ENCODE measurements at places on chromosomes 2 and 18. TPM values are rescaled to one million over a fixed set of nuclear protein-coding genes. Genes with fewer than 3 reads are reported as not detected.

The SERPINB10 gene
- total RNA-seq: 0.60 TPM

The PCARE gene
- not detected for total RNA-seq

The STPG4 gene
- not detected for total RNA-seq

The C2orf72 gene
- total RNA-seq: 0.48 TPM

The IAH1 gene
- 130 TPM for total RNA-seq

The CERKL gene
- not detected for total RNA-seq

The C2orf69 gene
- 22.6 TPM for total RNA-seq

The CHRNG gene
- total RNA-seq: not detected

DNA sequence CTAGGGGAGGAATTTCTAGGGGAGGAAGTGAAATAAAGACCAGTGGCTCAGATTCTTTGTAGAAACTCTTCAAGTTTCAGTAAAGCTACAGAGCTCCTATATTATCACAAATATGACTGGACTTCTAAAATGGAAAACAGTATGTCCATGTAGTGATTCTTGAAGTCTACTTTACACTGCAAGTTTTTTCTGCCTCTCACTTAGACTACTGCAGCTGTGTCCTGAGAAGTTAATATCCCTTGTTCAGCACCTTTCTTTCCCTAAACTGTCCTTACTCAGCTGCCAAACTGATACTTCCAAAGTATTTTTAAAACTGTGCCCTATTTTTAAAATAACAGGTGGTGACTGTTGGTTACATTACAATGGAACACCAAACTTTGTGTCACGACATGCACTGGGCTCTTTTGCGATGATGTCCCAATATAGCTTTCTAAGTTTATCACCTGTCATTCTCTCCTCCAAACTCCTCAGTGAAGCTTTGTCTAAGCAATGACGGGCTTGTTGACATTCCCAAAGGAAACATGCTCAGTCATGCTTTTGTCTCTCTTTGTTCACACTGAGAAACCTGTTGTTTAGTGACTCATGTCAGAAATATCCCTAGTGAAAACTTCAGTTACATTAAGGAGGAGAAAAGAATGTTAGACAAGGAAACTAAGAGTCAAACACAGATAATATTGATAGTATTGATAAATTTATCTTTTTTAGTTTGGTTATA lies 341.1 kb downstream of the ARL6IP6 start:
- DNase-seq: peak; percentile 10

DNA sequence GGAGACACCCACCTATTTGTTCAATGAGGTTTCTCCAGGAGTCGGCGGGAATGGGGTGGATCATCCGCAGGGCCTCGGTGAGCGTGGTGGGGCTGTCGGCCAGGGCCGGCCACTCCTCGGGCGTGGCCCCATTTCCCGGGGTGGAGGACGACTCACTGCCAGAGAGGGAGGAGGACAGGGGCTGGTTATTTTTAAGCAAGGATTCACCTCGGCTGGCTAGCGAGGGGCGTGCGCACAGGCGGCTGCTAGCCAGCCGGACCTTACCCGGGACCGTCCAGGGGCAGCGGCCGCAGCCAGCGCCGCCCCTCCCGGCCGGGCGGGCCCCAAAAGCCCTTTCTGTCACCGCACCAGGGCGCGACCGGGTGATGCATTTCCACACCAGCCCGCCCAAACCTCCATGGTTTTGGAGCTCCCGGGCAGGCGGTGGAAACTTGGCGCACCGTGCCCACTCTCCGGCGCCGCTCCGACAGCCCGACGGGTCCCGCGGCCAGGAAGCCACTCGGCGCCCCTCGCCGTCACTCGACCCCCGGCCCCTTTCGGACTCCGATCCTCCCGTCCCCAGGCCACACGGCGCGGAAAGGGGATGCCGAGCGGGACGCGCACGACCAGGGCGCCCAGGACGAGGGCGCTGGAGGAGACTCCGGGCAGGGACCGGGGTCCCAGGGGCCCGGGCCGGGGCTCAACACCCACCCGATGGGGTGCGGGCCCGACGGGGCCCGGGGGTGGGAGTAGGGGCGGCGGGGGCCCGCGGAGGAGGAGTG lies 57.1 kb downstream of the SNORC start:
- DNase-seq: peak; percentile 75

GRCh38 chr2:241835611-241836010 lies 23.1 kb downstream of the PDCD1 start:
- peak; percentile 29 for DNase-seq

DNA sequence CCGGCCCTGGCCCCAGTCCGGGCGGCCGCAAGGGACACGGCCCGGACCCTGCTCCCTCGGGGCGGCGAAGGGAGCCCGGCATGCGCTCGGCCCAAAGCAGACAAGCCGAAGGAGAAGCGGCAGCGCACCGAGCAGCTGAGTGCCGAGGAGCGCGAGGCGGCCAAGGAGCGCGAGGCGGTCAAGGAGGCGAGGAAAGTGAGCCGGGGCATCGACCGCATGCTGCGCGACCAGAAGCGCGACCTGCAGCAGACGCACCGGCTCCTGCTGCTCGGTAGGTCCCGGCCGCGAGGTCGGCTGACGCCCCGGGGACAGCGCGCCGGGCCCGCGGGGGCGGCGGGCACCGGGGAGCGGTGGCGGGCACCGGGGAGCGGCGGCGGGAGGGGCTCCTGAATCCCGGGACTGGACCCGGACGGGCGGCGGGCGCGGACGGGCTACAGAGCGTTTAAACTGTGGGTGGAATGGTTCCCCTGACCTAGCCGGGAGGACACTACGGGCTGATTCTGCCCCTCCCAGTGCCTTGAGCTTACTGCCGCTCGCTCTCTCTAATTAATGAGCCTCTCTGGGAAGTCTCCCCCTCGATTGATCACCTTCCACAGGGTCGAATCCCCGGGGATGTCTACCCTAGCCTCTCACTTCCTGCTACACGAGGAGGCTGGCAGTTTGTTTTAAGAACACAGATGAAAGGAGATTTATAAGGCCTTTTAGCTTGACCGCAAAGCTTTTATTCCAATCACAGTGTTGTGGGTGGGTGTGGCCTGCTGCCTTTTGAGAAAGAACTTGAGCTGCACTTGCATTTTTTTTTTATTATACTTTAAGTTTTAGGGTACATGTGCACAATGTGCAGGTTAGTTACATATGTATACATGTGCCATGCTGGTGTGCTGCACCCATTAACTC lies 853 bp downstream of the GNAL start:
- peak; percentile 20 for DNase-seq

- peak; percentile 79 for DNase-seq
Measured at GRCh38 chr2:20291106-20291564, 59.5 kb downstream of the PUM2 start.

- DNase-seq: no peak
Measured at GRCh38 chr2:150585221-150585971, 97.9 kb upstream of the RND3 start.

GRCh38 chr2:42752816-42753813 lies 10.8 kb downstream of the OXER1 start:
- DNase-seq: no peak

- peak; percentile 81 for DNase-seq
Measured at GRCh38 chr2:212032032-212032431, 506.6 kb downstream of the ERBB4 start.

- peak; percentile 83 for DNase-seq
Measured at GRCh38 chr2:108492364-108492763, 41.9 kb upstream of the LIMS1 start.

GRCh38 chr2:140079038-140079437 lies 1298.8 kb upstream of the NXPH2 start:
- no peak for DNase-seq

DNA sequence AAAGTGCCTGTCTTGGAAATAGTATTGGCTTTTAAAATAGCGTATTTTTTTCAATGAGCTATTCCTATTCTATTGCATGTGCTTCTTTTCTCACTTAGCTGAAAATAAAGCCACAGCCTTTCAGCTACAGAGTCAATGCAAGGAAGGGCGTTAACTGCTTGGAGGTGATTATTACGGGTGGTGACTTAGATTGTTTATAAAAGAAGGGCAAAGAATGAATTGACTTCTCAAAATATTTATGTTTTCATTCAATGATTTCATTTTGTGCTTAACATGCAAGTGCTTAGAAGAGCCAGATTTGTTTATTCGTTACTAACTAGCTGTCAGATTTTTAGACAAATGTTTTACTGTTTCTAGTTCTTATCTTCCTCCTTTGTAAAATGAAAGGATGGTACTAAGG lies 2.8 kb upstream of the CHN1 start:
- no peak for DNase-seq

DNA sequence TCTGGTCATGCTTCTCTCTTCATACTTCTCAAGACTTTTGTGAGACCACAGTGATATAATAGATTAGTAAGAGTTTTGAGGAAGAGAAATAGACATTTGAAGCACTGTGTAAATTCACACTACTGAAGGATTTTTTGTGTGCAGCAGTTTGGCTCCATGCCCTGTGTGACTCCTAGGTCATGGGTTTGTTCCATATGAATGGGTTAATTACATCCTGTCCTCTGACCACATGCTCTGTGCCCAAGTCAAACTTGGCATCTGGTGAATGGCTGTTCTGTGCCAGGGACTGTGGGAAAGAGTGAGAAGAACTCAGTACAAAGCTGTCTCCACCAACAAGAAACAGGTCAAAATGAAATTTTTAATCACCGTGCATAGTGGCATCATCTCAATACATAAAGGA lies 304.0 kb downstream of the LNPK start:
- peak; percentile 19 for DNase-seq

DNA sequence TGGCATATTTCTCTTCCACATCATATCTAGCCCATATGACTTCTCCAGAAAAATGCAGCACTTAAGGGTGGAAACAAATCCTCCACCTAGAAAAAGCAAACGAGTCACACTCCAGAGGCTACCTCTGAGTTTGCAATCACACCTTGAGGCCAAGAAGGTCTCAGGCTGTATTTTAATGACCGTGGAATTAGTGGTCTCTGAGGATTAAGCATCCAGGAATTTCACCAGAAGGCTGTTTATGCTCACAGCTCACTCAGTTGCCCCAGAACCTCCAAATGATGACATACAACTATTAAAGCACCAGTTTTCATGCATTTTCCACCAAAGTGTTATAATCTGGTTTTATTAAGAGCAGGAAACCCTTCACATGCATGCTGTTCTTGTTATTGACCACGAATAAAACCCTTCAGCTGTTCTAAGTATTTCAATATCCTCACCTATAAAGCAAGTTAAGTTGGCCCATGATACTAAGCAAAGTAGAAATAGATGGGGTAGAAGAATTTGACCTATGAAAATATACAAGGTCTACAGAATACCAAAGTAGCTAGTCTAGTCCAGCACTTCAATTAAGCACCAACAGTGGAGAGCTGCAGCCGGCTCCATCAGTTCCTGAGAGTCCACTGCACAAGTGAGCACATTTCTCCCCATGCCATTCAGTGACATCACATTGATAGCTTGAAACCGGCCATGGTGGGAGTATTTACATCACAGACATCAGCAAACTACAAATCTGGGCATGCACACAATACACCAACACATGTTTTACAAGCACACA lies 39.5 kb upstream of the SLC14A1 start:
- DNase-seq: no peak

GRCh38 chr2:224860786-224861185 lies 144.6 kb upstream of the CCDC195 start:
- no peak for DNase-seq

DNA sequence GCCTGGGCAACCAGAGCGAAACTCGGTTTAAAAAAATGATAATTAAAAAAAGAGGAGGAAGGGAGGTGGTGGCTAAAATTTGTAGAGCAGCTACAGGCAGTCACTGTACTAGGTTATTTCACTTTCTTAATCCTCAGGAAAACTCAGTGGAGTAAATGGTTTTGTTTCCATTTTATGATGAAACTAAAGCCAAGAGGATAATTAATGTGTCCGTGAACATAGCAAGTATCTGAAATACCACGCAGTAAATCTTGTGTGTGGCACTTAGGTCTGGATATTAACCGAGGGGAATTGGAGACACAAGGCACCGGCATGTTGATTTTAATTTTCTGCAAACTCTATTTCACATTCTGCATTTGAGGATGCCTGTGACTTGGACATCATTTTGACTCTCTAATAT lies 14.5 kb downstream of the SH3BP4 start:
- DNase-seq: no peak

GRCh38 chr2:241558532-241559322 lies at the start of gene BOK:
Gene BOK, plus strand, starts transcription at chr2:241558745. Its CDS starts 739 bp downstream, at chr2:241559484.
- DNase-seq: peak; percentile 83

- DNase-seq: no peak
Measured at GRCh38 chr2:38683766-38684165, 17.9 kb downstream of the GALM start.

All from RPMI7951 (cell line).